Activated T-cell treated with anti-CD3 and anti-CD28 coated beads for 4 hours (primary cell): ENCODE measurements at places on chromosomes 2 and 18.

- DNase-seq = no peak
Measured at GRCh38 chr2:47300609-47301276, 102.2 kb upstream of the MSH2 start.

DNA sequence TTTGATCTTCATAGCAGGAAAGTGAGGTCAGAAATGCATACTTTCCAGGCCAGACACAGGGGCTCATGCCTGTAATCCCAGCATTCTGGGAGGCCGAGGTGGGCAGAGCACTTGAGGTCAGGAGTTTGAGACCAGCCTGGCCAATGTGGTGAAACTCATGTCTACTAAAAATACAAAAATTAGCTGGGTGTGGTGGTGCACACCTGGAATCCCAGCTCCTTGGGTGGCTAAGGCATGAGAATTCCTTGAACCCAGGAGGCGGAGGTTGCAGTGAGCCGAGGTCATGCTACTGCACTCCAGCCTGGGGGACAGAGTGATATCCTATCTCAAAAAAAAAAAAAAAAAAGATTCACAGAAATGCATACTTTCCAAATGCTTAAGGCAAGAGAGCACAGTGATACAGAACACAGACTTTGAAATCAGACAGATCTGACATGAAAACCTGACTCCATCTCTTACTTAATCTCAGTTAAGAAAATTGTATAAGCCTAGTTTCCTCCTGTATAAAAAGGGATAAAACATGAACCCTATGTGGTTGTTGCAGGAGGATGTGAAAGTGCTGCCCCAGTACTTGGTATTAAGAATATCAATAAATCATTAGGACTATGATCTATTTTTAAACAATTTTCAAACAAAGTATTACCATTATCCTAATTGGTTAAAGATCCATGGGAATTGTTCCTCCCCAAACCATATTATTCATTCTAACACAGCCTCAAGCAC is 26.4 kb downstream of the COBLL1 start:
- no peak for DNase-seq

- DNase-seq = no peak
Measured at GRCh38 chr18:48161911-48162698, 231.6 kb upstream of the SMAD2 start.

DNA sequence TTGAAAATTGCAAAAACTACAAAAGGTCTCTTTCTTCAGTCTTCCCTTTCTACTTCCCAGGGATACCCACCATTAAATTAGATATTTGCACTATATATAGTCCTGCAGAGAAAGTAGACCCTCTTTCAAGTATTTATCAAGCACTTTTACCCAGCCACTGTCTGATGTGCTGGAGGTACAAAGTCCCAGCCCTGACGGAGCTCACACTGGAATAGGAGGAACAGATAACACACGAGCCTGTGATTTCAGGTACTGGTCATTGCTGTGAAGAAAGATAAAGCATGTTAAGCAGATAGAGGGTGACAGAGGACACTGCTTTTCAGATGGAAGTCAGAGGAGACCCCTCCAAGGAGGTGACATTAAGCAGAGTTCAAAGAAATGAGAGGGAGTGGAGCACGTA is 19.6 kb downstream of the SEC11C start:
- DNase-seq = no peak

- DNase-seq = no peak
Measured at GRCh38 chr2:181008407-181008806, 28.0 kb downstream of the UBE2E3 start.

DNA sequence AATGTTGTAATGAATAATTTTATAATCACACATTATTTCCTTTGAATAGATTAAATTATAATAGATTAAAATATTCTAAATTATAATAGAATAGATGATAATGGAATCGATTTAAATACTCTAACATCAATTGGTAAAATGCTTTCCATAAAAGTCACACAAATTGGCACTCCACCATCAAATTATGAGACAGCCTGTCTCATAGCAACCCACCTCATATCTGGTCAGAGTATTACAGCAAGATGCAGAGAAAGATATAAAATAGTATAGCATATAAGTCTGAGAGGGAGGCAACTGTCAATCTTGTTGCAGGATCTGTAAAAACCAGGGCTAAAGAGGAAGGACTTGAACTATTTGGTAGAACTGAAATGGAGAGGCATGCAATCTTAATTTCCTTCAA is 98.4 kb upstream of the NCKAP5 start:
- no peak for DNase-seq

DNA sequence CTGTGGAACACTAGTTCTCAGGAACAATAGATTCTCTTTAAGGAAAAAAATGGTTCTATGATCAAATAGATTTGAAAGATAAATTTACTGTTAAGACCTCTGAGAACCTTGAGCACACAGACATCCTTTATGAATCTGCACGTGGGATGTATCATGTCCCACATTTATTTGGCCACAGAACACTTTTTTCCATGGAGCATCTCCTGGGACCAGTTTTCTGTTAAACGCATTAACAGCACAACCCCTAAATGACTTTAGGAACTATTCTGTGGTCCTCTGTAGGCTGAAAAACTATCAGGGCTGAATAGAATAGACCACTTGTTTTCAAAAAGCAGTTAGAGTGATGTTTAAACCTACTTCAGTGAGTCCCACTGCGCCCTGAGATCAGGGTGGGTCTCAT is 132.2 kb upstream of the PID1 start:
- no peak for DNase-seq

DNA sequence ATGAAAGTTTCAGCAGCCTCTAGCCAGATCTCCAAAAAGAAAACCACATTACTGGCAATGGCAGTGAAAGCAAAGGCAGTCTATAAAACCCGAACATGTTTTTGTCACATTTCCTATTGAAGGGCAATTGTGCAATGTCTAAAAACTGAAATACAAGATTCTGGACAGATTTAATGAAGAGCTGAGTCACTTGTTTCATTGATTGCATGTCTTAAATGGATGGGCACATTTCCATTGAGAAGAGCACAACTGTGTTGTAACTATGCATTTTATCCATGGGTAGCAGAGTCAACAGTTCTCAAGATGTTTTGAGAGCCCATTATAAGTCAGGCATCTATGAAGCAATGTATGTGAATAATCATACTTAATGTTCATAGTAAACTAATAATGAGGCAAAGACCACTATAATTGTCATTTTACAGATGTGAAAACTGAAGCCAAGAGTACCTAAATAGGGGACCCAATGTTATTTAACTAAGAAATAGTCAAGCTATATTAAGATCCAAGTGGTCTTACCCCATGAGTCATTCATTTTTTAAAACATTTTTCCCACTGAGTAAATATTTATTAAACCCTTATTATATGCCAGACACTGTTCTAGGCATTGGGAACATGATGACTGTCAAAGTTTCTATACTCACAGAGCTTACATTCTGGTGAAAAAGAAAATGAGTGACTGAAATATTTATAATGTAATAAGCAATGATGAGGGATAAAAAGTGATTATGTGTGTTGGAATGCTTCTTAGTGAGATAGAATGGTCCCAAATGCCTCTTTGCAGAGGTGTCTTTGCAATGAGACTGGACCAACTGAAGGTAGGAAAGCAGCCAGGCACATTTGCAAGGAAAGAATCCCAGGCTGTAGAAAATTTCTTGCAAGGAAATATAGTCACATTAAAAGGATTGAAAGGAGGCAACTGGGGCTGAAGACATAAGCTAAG is 818.9 kb upstream of the ACVR2A start:
- no peak for DNase-seq
